ENCODE measurements at places on chromosomes 1 and 21. TPM values are rescaled to one million over a fixed set of nuclear protein-coding genes. Genes with fewer than 3 reads are reported as not detected.

DNA sequence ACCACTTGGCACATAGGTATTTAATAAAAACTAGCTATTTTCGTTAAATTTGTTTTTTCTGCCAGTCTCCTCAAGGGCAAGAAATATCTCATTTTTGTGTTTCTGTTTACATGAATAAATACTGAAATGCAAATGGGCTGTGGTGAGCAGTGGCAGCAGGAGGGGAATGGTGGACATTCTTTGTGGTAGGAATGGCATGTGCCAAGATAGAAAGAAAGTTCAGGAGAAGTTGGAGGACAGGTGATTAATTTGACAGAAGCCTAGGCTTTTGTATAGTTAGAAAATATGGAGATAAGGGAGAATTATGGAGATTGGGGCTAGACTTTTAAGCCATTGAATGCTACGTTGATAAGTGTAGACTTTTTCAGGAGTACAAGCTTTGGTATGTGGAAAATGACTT lies 8.6 kb downstream of the RAP1A start:
- H3K36me3 ChIP-seq, result no peaks in the 10 kb centered on the region
- no peak overlapping the region for H3K4me3 ChIP-seq
- no peaks in the 10 kb centered on the region for H3K27me3 ChIP-seq
- no peak for DNase-seq
- peak overlapping the region; percentile 99 for H3K27ac ChIP-seq
- peaks cover 100% of the 10 kb centered on the region for H3K4me1 ChIP-seq

The SPRR2A gene
- total RNA-seq, result not detected

DNA sequence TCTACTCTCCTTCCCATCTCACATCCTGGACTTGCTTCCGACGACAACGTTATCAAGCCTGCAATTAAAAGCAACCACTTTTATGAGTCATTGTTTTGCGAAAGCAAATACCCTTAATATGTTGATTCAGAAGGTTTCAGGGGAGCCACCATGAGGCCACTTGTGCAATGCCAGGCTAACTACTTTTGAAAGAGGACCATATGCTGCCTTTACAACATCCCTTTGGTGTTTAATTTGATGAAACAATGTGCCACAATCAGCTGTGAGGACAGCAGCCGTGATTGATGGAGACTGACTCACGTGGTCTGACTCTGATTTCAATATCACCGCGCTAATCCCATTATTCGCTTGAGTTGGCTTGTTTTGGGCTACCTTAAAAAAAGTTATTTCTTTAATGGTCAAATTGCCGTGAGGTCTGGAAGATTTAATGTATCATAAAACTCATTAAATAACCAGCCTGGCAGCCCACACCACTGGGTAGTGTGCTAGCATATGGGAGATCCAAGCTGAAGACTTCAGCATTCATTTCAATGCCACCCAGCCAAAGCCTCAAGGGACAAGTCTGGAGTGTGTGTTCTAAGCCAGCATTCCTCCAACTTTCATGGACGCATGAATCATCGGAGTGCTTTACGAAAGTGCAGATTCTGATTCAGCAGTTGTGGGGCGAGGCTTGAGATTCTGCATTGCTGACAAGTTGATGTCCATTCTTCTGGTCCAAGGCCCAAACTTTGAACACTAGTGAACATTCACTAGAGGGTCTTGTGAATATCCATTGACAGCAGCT lies 73.3 kb upstream of the PAXBP1 start:
- H3K27me3 ChIP-seq, result no peaks in the 10 kb centered on the region
- no peaks in the 10 kb centered on the region for H3K36me3 ChIP-seq
- no peaks in the 10 kb centered on the region for H3K4me1 ChIP-seq
- no peak overlapping the region for H3K4me3 ChIP-seq

GRCh38 chr1:208542309-208542708 lies 298.1 kb upstream of the PLXNA2 start:
- H3K4me1 ChIP-seq, result no peaks in the 10 kb centered on the region
- no peaks in the 10 kb centered on the region for H3K27me3 ChIP-seq
- no peaks in the 10 kb centered on the region for H3K36me3 ChIP-seq
- no peak overlapping the region for H3K4me3 ChIP-seq

The POU2F1 gene
- 15.0 TPM for total RNA-seq

The COL9A2 gene
- 3.6 TPM for total RNA-seq

The CELA2A gene
- not detected for total RNA-seq

GRCh38 chr1:244173769-244174168 lies 122.7 kb downstream of the ZBTB18 start:
- no peaks in the 10 kb centered on the region for H3K27me3 ChIP-seq
- H3K36me3 ChIP-seq, result no peaks in the 10 kb centered on the region
- H3K27ac ChIP-seq, result no peak overlapping the region
- H3K4me3 ChIP-seq, result no peak overlapping the region
- H3K4me1 ChIP-seq, result peaks cover 22% of the 10 kb centered on the region

- no peaks in the 10 kb centered on the region for H3K36me3 ChIP-seq
- no peak overlapping the region for H3K4me3 ChIP-seq
Measured at GRCh38 chr21:38438462-38438893, 59.8 kb downstream of the ERG start.

The DYNLT5 gene
- 6.4 TPM for total RNA-seq

DNA sequence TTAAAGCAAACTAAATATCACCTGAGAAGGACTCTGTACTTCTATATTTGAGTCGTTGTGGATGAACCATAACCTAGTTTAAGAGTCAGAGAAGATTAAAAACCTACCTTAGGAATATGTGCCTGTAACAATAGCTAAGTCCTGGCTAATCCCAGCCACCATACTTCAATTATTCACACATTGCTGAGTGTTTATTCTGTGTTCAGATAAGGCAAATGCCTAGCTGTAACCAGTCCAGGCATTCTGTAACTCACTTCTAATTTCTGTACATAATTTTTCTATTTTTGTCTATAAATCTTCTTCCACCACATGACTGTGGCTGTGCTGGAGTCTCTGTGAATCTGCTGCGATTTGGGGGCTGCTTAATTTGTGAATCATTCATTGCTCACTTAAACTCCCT lies 441.9 kb upstream of the ADAMTS5 start:
- H3K4me3 ChIP-seq, result no peak overlapping the region
- no peaks in the 10 kb centered on the region for H3K27me3 ChIP-seq
- H3K36me3 ChIP-seq, result no peaks in the 10 kb centered on the region
- no peak overlapping the region for H3K27ac ChIP-seq
- no peak for DNase-seq
- H3K4me1 ChIP-seq, result peaks cover 9% of the 10 kb centered on the region

DNA sequence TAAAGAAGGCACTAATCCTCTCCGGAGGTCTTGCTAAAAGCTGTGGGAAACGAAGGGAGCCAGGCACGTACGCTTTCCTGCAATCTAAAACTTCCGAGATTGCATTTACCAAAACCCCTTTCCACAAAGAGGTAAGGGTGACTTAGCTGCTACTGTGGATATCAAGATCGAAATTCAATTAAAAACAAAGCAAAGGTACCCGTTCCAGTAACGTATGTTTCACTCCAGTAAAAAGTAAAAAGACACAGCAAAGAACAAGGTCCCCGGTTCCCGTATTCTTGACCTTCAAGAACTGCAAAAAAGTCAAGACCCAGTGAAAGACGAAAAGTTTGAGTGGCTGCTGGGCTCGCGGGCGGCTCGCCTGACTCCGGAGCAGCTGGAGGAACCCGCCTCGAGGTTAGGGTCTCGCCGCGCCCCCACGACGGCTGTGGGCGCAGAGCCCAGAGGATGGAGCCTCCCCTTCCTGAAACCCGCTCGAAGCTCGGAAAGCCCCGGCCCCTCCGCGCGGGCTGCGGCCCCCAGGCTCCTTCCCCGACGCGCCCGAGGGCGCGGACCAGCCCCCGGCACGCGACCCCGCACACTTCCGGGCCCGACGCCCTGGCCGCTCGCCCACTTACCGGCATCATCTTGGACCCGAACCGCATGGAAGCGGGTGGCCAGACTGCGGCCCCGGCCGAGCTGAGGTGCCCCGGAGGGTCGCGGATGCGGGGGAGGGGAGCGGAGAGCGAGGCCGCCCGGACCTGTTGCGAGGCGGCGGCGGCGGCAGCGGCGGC lies 524 bp downstream of the TP53BP2 start:
- H3K27ac ChIP-seq, result peak overlapping the region; percentile 99
- H3K36me3 ChIP-seq, result no peaks in the 10 kb centered on the region
- no peaks in the 10 kb centered on the region for H3K27me3 ChIP-seq
- DNase-seq, result peak; percentile 80
- no peaks in the 10 kb centered on the region for H3K4me1 ChIP-seq

The ARTN gene
- total RNA-seq, result not detected

DNA sequence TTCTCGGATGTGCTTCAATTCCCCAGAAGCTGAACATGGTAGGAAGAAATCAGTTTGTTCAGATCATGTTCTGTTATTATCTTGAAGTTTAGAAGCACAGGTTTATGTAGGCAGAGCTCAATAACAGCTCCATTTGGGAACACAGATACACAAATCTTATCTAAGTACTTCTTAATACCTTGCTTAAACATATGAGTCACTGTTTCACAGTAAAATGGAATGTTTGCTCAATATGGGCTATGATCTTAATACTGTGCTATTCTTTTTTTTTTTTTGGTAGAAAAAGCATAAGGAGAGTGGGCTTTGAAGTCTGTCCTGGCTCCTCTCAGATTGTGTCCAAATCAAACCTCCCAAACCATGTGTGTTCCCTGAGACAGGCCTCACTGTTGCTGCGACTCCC lies 13.4 kb downstream of the PROK1 start:
- no peak for DNase-seq
- no peak overlapping the region for H3K27ac ChIP-seq
- no peaks in the 10 kb centered on the region for H3K4me1 ChIP-seq
- H3K36me3 ChIP-seq, result no peaks in the 10 kb centered on the region
- H3K4me3 ChIP-seq, result no peak overlapping the region
- no peaks in the 10 kb centered on the region for H3K27me3 ChIP-seq
